Bladder microvascular endothelial cell (primary cell): ENCODE measurements at places on chromosomes 16 and 17. TPM values are rescaled to one million over a fixed set of nuclear protein-coding genes. Genes with fewer than 3 reads are reported as not detected.

Gene CPHXL2
- total RNA-seq = not detected in 2 replicates

Gene COQ9
- 33.5 and 64.8 TPM in 2 replicates for total RNA-seq

Gene SLC2A4
- 0.57 TPM in 1 of 2 replicates, not detected in the other for total RNA-seq

Gene CLEC10A
- total RNA-seq = 0.19 TPM in 1 of 2 replicates, not detected in the other

Gene KRT12
- total RNA-seq = not detected in 2 replicates

Gene KRT33B
- total RNA-seq = not detected in 2 replicates

Gene AOC2
- total RNA-seq = 0.49 and 0.69 TPM in 2 replicates

Gene KRT39
- not detected in 2 replicates for total RNA-seq

Gene ARHGDIG
- 0.13 TPM in 1 of 2 replicates, not detected in the other for total RNA-seq

Gene NATD1
- 1.6 and 3.8 TPM in 2 replicates for total RNA-seq

Gene TBC1D28
- 0.19 TPM in 1 of 2 replicates, not detected in the other for total RNA-seq

Gene CUEDC1
- 5.7 and 6.4 TPM in 2 replicates for total RNA-seq

Gene TENT4B
- 6.3 and 12.0 TPM in 2 replicates for total RNA-seq

Gene TMEM238L
- total RNA-seq = not detected in 2 replicates

Gene ABI3
- 7.3 and 18.6 TPM in 2 replicates for total RNA-seq

Gene CLEC18A
- 0.50 TPM in 1 of 2 replicates, not detected in the other for total RNA-seq

Gene KCNH4
- total RNA-seq = under 0.01 and 0.19 TPM in 2 replicates

Gene ST6GALNAC1
- not detected in 2 replicates for total RNA-seq

Gene NUBP1
- total RNA-seq = 24.7 and 25.6 TPM in 2 replicates

Gene NPB
- total RNA-seq = 0.19 TPM in 1 of 2 replicates, not detected in the other

Gene MPV17L
- under 0.01 and 0.19 TPM in 2 replicates for total RNA-seq

Gene CIBAR2
- 0.19 TPM in 1 of 2 replicates, not detected in the other for total RNA-seq

Gene KRTAP9-4
- total RNA-seq = not detected in 2 replicates

Gene RAMP2
- total RNA-seq = 4.4 and 30.8 TPM in 2 replicates

Gene FBXO39
- under 0.01 and 7.1 TPM in 2 replicates for total RNA-seq

Gene RAB37
- 0.25 and 0.65 TPM in 2 replicates for total RNA-seq

Gene TTLL6
- total RNA-seq = 0.06 TPM in 1 of 2 replicates, not detected in the other

Gene PHKG2
- total RNA-seq = 10.7 and 15.0 TPM in 2 replicates

Gene SMTNL2
- not detected in 2 replicates for total RNA-seq

Gene DCTN5
- total RNA-seq = 29.1 and 75.8 TPM in 2 replicates

Gene OTOP3
- total RNA-seq = not detected in 2 replicates

Gene PDE6G
- total RNA-seq = 0.81 and 3.5 TPM in 2 replicates

Gene CNGB1
- total RNA-seq = not detected in 2 replicates

Gene GDPD3
- 0.49 and 2.5 TPM in 2 replicates for total RNA-seq

Gene HOXB2
- total RNA-seq = 1.6 and 5.2 TPM in 2 replicates

Gene SPAG7
- total RNA-seq = 44.0 and 53.9 TPM in 2 replicates

Gene KRTAP4-3
- not detected in 2 replicates for total RNA-seq

Gene TBC1D3C
- not detected in 2 replicates for total RNA-seq

Gene FOXC2
- 0.16 and 2.0 TPM in 2 replicates for total RNA-seq

Gene SMYD4
- 6.5 and 13.7 TPM in 2 replicates for total RNA-seq

Gene SLC13A2
- not detected in 2 replicates for total RNA-seq

Gene SCARF1
- total RNA-seq = 82.4 and 99.5 TPM in 2 replicates

Gene GPR139
- not detected in 2 replicates for total RNA-seq

Gene LRRC46
- total RNA-seq = 0.16 TPM in 1 of 2 replicates, not detected in the other

Gene TMEM204
- 57.5 and 67.7 TPM in 2 replicates for total RNA-seq

Gene C1QTNF1
- 9.1 and 30.4 TPM in 2 replicates for total RNA-seq

Gene SAMD14
- 2.9 and 14.1 TPM in 2 replicates for total RNA-seq
